ENCODE measurements at places on chromosomes 16 and 17.

- DNase-seq = no peak
These were observed 2.3 kb downstream of the KSR1 start for GRCh38 chr17:27458524-27458908.

GRCh38 chr16:84013787-84014569 lies 28.6 kb downstream of the SLC38A8 start:
- DNase-seq = peak; percentile 97

DNA sequence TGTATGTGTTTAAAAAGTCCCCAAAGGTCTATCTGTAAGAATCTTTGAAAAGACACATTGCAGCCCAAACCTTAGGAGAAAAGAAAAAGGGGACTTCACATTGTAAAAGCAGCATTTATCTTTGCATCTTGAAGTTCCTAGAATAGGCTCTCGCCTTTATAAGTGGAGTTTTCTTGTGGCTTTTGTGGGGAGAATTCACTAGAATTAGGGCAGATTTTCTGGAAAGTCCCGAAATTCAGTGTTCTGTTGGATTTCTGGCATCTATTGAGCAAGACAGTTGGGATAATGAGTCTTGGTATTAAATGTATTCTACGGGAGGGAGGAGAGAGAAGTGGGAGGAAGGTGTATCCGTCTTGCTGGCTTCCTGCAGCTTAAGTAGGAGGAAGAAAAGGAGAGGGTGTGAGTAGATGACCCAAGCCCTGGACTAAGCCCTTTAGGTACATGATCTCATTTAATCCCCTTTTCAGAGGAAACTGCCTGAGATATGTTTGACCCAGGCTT lies 62.6 kb downstream of the PRKCA start:
- DNase-seq = no peak

DNA sequence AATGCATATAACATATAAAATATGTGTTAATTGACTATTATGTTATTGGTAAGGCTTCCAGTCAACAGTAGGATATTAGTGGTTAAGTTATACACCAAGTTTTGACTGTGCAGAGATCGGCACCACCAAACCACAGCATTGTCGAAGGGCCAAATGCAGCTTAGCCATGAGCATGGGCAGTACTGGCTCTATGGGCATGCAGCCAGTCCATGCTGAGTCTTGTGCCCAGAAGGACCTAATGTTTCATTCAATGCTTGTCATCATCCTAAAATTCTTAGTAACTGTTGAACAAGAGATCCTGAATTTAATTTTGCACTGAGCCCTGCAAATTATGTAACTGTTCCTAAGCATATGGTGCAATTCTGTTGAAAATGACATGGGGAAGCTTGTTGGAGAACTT lies 233.4 kb upstream of the HS3ST3A1 start:
- no peak for DNase-seq

- DNase-seq = peak; percentile 44
These were observed 13.0 kb upstream of the SPNS3 start for GRCh38 chr17:4420692-4421131.

- DNase-seq = no peak
These were observed 20.3 kb downstream of the SERPINF1 start for GRCh38 chr17:1782171-1782567.

DNA sequence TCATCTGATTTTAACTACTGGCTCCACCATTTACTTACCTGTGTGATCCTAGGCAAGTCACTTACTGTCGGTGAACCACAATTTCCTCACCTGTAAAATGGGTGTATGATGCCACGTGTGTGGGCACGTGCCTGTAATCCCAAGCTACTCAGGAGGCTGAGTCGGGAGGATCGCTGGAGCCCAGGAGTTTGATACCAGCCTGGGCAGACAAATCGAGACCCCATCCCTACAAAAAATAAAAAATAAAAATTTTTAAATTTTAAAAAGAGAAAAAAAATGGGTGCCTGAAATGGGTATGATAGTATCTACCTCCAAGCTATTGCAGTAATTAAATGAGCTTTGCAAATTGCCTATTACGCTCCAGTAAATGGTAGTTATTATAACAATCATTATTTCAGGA lies 225.3 kb downstream of the CCDC182 start:
- DNase-seq = no peak

DNA sequence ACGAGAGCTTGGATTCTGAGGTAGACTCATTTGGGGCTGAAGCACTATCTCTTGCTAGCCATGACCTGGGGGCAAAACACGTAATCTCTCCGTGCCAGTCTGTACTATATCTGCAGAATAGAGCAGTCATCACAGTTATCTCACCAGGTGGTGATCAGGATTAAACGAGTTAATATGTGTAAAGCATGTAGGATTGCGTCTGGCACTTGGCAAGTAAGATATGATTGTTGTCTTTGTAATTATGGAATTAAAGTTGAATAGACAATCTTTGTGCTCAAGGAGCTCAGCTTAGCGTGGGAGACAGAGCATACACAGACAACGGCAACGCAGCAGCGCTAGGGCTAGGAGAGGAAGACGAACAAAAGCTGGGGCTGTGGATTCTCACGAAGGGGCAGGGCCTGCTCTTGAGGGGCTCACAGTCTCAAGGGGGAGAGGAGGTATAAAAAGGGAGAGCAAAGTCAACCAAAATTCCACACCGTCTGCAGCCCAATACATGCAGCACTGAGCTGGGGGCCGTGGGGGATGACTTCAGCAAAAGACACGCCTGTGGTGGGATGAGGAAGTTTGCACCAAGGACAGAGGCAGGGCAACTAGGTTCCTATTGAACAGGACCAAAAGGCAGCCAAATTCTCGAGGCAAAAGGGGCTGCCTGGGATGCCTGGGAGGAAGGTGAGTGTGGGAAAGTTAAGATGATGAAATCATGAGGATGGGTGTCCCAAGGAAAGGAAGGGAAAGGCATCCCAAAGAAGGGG lies 68.6 kb downstream of the SDK2 start:
- DNase-seq = no peak

- DNase-seq = no peak
These were observed 9.6 kb downstream of the RNF40 start for GRCh38 chr16:30771726-30772125.

DNA sequence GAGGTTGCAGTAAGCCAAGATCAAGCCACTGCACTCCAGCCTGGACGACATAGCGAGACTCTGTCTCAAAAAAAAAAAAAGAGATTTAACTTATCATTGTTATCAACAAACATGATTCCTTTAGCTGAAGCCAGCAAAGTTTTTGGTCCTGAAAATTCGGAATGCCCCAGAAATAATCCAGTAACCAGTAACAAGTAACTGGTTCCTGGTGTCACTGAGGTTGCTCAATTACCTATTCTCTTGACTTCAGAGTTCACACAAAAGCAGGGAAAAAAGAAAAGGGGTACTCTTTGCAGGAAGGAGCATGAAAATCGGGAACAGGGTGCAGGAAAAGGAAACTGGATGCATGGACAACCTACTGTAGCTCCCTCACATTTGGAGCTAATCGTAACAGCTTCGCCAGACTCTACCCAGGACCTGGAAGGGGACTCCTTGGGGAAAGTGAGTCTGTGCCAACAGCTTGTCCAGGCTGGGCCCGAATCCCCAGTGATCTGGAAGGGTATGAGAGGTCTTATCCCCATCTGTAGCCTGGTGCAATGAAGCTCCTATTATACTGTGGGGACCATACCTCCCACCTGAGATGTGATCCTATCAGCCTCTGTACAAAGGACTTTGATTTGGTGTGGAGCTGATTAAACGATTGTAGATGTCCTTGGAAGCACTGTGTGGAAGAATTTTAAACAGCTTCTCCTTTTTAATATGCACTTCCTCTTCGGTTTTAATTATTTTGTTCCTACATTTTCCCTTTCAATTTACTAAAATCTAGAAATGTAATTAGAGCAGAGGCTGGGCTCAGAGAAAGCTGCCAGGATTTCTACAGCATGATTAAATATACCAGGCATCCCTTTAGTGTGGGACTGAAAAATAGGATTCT lies 3.4 kb upstream of the SPOP start:
- no peak for DNase-seq

- peak; percentile 86 for DNase-seq
These were observed 11.3 kb upstream of the ABCA10 start for GRCh38 chr17:69239611-69240600.

- DNase-seq = no peak
These were observed 401 bp downstream of the NXN start for GRCh38 chr17:979212-979538.

DNA sequence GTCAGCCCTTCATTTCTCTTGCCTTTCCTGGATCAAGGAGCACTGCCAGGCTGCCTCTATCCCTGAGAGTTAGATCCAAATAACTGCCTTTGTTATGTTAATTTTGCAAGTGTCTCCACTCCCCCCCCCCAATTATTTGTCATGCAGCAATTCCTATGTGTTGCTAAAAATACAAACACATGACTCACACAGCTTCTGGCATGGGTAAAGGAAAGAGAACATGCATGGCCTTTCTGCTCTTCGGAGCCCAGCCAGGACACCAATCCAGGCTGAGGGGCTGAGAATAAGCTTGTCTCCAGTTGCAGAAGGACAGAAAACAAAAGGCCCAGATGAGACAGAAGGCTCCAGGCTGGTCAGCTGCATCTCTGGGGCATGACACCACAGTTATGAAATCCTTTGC lies 148.0 kb upstream of the TNRC6C start:
- DNase-seq = no peak

DNA sequence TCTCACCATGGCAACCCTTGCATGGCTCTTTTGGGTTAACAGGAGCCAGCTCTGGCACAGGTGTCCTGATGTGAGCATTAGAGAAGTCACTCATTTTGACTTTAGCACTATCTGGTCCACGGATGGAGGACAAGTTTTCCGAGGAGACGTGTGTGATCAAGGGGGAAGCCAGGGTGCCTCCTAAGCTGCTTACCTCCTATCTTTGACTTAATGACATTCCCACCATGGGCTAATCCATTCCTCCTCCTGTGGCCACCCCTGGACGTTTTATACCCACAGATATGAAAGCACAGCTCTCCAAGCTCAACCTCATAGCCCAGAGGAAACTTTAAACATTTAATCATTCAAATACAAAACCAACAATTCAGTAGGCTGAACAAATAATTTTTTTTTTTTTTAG lies 18.8 kb downstream of the MPP2 start:
- DNase-seq = no peak

DNA sequence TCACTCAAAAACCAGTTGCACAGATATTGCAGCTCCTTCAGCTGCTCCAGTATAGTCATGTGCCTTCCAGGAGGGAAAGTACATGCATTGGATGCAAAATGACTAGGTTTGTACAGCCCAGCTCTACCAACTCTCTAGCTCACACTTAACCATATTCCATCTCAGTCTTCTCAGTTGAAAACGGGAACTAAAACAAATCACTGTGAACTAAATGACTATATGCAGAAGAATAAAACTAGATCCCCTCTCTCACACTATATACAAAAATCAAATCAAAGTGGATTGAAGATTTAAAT lies 24.9 kb downstream of the DCUN1D3 start:
- DNase-seq = no peak

GRCh38 chr16:66057057-66057456 lies 309.4 kb upstream of the CDH5 start:
- no peak for DNase-seq

- no peak for DNase-seq
These were observed 3.8 kb downstream of the CRYM start for GRCh38 chr16:21274172-21274726.

GRCh38 chr17:80251966-80252365 lies 8.7 kb upstream of the RNF213 start:
- no peak for DNase-seq

DNA sequence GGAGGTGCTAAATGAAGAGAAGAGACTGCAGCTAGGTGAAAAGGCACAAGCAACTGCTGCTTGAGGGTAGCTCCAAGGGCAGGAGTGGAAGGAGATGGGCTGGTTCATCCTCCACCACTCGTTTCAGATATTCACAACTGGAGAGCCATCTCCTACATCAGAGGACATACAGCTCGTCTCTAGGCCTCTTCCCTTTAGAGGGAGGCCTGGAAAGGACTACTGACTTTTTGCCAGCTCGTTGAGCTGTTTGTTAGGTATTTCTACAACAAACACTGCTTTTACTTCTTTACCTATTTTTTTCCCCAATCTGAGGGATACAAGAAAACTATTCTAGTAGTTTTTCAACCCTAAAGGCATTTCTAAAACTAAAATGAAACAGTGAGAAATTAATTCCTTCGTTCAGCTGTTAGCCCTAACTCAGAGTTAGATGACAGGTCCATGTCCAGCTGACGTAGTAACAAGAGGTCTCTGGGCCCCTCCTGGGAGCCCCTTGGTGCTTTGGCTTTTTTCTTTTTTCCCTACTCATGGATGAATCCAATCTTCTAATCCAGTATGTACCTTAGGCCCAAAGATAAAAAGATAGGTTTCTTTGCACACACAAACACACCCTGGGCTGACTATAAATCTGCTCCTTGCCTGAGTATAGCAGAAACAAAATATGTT lies 47.8 kb upstream of the TBX2 start:
- no peak for DNase-seq

DNA sequence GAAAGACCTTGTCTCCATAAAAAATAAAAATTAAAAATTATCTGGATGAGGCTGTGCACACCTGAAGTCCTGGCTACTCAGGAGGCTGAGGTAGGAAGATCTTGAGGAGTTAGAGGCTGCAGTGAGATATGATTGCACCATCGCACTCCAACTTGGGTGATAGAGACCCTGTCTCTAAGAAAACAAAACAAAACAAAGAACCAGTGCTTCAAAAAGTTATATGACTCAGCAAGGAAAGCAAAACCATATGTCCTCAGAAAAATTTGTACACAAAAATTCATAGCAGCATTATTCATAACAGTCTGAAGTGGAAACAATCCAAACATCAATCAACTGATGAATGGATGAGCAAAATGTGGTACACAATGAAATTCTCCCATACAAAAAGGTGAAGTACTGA lies 48.9 kb downstream of the SLFN5 start:
- DNase-seq = no peak

DNA sequence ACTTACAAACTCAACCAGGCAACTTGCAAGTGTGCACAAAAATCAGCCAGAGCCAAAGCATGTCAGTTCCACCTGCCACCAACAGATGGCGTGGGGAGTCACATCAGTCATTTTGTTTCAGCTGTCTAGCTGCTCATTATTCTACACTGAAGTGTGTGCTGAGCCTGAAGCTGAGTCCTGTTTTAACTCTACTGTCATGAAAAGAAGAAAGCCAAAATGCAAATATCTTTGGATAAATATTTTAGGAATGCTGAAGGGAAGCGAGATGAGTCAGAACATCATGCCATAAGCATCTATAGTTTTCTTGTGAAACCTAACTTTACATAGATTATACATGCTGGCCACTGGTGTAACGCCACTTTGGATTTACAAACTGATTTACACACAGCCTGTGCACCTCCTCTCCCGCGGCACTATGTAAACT lies 172.6 kb downstream of the CDK5R1 start:
- peak; percentile 52 for DNase-seq

DNA sequence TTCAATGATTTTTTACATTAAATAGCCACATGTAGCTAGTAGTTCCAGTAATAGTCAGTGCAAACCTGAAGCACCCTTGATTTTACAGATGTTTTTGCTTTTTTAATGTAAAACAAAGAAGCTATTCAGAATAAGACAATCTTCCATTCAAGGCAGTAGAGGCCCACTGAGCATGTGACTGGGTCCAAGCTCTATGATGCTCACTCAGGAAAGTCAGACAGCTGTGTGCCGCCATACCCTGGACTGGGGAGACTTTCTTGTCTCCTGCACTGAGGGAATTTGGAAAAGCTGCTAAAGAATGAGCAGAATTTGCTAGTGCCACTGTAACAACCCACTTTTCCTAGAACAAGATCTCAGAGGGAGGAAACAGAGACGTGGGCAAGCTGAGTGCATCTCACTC lies 11.5 kb downstream of the CENPN start:
- DNase-seq = no peak

- DNase-seq = no peak
These were observed 7.7 kb downstream of the NUBP1 start for GRCh38 chr16:10751291-10751697.
